NCI-H526 (cell line): ENCODE measurements at places on chromosomes 13 and 19.

GRCh38 chr13:112928972-112929782 lies 39.8 kb upstream of the MCF2L start:
- no peak for DNase-seq

GRCh38 chr19:43847884-43848283 lies 20.8 kb downstream of the ZNF283 start:
- DNase-seq = no peak

DNA sequence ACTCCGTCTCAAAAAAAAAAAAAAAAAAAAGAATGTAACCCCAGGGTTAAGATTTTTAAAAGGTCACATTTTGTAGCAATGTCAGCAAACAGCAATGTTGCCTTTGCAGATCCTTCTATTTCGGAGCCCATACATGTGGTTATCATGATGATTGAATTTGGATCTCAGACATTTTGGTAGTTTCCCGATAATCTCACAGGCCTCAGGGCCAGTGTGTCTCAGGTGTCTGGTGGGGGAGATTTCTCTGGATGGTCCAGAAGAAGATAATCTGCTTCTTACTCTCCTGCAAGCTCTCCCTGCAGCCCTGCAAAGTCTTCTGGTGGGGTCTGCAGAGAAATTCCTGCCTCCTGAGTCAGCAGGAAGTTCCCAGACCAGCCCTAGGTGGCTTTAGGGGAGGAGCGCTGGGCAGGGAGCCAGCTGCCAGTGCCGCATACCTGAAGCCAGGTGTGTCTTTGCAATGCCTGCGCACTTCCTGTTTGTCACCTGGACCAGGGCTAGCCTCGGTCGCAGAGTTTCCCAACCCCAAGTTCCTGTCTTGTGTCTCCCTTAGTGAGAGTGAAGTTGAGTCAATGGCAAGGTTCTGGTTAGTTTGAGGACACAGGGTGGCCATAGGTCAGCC lies 1.4 kb downstream of the SH2D3A start:
- peak; percentile 22 for DNase-seq

GRCh38 chr13:36815062-36815461 lies 4.0 kb upstream of the RFXAP start:
- peak; percentile 36 for DNase-seq

- no peak for DNase-seq
Measured at GRCh38 chr13:32175307-32175706, 139.9 kb downstream of the ZAR1L start.

DNA sequence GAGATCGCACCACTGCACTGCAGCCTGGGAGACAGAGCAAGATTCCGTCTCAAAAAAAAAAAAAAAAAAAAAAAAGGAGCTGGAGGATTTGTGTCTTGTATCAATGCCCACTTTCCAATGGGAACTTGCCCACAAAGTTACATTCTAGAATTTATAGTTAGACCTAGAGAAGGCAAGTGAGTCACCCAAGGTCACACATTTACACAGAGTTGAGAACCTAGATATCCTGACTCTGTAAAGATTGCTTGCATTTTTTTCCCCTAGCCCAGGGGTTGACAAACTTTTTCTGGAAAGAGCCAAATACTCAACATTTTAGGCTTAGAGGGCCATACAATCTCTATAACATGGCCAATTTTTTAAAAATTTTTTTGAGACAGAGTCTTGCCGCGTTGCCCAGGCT lies 7.7 kb upstream of the BRD4 start:
- no peak for DNase-seq

DNA sequence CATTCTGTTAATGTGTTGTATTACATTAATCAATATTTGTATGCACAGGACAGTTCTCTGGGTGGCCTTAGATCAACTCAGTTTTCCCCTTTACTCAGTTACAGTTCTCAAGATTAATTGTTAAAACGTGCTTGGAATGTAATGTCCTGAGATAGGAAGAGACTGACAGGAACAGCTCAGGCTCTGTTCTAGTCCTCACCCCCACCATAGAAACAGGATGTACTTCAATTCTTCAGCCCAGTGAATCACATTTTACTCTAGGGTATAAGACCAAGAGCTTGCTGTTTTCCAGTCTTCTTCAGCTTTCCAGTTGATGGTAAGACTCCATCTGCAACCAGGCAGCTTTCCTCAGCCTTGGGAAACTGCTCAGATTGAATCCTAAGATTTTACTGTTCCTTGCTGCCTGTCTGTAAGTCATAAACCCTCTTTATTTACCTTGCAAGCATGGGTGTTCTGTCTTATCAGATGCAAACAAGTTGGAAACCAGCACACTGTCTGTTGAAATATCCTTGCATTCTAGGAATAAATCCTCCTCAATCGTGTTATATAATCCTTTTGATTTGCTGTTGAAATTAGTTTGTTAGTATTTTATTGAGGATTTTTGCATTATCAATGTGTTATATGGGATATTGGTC lies 836.9 kb upstream of the PCDH9 start:
- DNase-seq = no peak

GRCh38 chr13:47639738-47640447 lies 361.2 kb downstream of the SUCLA2 start:
- no peak for DNase-seq

GRCh38 chr13:59492030-59492636 lies 671.6 kb downstream of the DIAPH3 start:
- no peak for DNase-seq

DNA sequence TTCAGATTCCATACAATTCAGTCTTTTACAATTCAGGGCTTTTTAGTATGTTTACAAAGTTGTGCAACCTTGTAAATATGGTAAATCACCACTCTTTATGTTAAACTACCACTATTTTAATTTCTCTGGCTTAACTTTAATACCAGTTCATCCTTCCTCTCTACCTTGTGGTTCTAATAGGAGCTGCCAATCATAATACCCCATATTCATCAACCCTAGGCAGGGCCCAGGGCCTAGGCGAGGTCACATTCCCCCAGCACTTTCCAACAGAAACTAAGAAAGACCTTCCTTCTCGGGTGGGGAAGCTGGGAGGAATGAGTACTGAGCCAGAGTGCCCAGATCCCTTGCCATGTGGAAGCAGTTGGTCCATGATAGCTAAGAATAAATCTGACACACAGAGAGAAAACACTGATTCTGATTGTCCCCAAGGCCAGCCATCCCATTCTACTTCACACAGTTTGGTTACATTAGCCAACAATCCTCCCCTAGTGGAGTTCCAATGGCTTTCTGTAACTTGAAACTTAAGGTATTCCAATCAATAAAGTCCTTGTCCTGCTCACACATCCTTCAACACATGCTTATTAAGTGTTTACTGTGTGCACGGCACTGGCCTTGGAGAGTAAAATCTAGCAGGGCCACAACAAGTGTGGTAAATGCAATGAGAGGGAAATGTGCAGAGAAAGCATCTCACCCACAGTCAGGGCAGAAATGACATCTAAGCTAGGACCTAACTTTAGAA lies 76.8 kb downstream of the NUFIP1 start:
- no peak for DNase-seq

GRCh38 chr19:3808420-3809143 lies 22.4 kb upstream of the MATK start:
- DNase-seq = no peak

DNA sequence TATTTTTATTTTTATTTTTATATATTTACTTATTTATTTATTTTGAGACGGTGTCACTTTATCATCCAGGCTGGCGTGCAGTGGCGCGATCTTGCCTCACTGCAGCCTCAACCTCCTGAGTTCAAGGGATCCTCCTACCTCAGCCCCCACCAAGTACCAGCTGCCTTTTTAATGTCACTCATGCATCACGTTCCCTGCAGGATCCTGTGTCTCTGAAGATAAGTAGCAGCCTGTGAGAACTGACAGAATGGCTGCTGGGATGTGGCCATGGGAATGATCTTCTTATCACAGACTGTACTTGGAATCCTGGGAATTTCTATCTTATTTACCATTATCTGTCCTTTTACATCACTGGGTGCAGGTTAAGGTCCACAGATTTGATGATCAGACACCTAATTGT lies 9.2 kb upstream of the ZNF761 start:
- DNase-seq = no peak

- no peak for DNase-seq
Measured at GRCh38 chr19:28456708-28457320, 756.1 kb downstream of the UQCRFS1 start.

- DNase-seq = no peak
Measured at GRCh38 chr13:66879988-66880387, 350.1 kb downstream of the PCDH9 start.

- no peak for DNase-seq
Measured at GRCh38 chr13:102152790-102153189, 249.1 kb downstream of the FGF14 start.

- peak; percentile 18 for DNase-seq
Measured at GRCh38 chr13:83941701-83942335, 59.5 kb upstream of the SLITRK1 start.

DNA sequence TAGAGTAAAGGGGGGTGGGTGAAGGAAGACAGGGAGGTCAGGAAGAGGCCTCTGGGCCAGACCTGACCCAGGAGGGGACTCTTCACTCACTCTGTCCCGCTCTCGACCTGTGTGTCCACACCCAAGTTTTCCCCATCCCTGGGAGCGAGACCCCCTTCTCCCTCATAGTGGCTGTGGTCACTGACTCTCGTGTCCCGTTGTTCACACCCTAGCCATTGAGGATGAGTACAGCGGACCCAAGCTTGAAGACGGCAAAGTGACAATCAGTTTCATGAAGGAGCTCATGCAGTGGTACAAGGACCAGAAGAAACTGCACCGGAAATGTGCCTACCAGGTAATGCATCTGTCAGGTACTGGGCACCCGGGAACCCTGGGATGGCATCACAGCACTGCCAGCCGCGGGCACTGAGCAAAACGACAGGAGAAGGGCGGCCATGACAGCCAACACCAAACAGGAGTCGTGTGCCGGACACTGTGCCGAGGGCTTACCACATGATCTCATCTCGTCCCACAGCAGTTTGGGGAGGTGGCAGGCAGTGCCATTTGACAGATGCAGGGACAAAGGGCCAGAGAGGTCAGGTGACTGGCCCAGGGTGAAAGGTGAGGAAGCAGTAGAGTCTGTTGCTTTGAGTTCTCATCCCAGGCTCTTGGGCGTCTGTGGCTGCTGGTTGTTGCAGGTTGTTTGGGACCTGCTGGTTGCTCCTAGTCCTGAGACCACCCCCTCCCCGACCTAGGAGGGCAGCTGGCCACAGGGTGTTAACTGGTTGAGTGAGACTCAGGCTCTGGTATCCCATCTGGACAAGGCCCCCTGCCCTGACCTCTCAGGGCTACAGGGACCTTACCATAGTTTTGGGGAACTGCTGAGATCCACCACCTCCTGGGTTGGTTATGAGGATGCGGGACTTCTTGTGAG lies 29.6 kb downstream of the PPP5C start:
- no peak for DNase-seq

DNA sequence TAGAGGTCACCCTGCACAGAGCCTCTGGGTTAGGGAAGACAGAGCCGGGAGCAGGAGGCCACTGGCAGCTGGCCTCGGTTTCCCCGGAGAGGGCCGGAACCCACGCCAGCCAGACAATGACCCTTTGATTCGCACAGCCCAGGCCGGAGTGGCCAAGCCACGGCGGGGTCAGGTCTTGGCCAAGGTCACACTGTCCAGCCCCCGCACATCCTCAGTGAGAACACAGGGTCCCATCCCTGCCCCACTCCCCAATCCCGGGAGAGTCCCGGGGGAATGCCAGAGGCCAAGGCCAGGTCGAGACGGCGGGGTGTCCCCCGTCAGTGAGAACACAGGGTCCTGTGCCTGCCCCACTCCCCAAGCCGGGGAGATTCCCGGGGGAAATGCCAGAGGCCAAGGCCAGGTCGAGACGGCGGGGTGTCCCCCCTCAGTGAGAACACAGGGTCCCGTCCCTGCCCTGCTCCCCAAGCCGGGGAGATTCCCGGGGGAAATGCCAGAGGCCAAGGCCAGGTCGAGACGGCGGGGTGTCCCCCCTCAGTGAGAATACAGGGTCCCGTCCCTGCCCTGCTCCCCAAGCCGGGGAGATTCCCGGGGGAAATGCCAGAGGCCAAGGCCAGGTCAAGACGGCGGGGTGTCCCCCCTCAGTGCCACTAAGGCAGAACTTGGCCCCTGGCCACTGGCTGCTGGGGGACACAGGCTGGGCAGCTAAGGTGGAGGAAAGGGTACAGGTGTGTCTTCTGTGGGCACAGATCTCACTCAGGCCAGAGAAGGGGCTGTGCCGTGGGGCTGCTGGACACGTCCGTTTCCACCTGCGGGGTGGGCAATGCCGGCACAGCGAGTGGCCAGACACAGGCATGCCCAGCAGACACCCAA lies 1.7 kb upstream of the FSTL3 start:
- DNase-seq = no peak

DNA sequence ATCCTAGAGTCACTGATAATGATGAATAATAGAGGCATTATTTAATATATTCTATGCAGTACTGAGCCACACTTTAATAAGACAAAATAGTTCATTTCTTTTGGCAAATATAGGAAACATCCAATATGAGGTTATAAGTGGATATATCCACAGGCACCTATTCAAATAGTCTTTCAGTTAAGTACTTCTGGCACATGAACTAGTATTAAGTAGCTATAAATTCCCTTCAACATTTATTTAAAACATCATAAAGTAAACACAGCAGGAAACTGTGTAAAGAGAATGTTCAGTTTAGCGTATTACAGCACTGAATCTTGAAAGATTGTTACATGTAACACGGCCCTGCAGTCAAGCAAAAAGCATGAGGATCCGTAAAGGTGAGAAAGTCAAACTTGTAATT lies 463.3 kb upstream of the KLF12 start:
- no peak for DNase-seq

DNA sequence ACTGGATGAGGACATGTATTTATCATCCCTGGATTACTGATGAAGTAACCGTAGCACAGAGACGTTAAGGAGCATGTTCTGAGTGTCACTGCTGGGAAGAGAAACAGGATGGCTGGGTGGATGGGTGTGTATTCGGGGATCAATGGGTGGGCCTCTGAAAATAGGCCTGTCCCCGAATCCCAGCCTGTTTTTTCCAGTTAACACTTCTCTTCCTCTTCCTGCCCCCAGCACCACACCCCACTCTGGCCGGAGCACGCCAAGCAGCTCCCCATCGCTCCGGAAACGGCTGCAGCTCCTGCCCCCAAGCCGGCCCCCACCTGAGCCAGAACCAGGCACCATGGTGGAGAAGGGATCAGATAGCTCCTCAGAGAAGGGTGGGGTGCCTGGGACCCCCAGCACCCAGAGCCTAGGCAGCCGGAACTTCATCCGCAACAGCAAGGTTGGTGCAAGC lies 8.8 kb downstream of the GRAMD1A start:
- no peak for DNase-seq

GRCh38 chr13:39463611-39464010 lies 139.4 kb downstream of the LHFPL6 start:
- DNase-seq = peak; percentile 51

- DNase-seq = no peak
Measured at GRCh38 chr13:85230691-85231093, 568.5 kb downstream of the SLITRK6 start.
